ENCODE measurements at places on chromosomes 6 and 20.

DNA sequence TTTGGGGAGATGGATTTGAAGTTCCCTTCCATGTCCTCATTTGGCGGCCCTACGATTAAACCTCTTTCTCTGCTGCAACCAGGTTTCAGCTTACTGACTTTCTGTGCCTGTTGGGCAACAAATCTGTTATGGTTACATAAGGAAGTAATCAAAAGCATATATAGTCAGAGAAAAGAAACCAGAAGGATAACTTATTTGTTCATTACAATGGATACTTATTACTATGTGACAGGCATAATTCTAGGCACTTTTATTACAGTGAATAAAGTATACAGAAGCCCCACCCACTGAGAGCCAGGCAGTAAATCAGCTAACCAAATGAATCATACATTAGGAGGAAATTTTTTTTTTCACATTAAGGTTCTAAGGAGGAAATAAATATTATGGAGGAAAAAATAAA is 9.6 kb upstream of the TRIM31 start:
- DNase-seq: no peak

DNA sequence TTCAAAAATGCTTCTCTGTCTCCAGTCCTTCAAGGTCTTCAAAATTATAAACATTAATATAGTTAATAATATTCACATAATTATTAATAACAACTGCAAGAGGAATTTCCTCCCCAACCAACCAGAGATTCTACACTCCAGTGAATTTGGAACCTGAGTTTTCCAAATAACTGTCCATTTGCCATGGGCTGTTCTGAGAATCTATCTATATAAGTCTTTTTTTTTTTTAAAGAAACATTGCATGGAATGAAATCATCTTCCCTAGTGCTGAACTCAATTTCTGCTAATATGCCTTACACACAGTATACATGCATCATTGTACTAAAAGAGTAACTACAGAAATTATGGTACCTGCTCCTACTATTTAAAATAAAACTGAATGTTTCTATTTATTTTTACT is 113.9 kb downstream of the SLC22A3 start:
- DNase-seq: no peak

GRCh38 chr6:130969166-130969565 is 93.9 kb downstream of the EPB41L2 start:
- no peak for DNase-seq

DNA sequence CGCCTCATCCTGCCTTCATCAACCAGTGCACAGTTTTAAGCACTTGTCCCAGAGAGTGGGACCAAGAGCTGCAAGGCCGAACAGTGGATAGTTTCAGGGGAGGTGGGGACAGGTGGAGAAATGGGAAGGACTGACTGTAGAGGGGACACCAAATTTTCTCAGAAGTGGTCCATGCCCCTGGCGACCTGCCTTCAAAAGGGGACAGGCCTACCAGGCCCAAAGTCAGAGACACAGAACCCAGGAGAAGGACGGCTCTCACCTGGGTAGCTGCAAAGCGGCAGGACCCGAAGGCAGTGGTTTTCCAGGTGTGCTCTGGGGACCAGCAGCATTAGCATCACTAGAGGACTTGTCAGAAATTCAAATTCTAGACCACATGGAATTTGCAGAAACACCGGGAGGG is 5.8 kb downstream of the TFEB start:
- no peak for DNase-seq

DNA sequence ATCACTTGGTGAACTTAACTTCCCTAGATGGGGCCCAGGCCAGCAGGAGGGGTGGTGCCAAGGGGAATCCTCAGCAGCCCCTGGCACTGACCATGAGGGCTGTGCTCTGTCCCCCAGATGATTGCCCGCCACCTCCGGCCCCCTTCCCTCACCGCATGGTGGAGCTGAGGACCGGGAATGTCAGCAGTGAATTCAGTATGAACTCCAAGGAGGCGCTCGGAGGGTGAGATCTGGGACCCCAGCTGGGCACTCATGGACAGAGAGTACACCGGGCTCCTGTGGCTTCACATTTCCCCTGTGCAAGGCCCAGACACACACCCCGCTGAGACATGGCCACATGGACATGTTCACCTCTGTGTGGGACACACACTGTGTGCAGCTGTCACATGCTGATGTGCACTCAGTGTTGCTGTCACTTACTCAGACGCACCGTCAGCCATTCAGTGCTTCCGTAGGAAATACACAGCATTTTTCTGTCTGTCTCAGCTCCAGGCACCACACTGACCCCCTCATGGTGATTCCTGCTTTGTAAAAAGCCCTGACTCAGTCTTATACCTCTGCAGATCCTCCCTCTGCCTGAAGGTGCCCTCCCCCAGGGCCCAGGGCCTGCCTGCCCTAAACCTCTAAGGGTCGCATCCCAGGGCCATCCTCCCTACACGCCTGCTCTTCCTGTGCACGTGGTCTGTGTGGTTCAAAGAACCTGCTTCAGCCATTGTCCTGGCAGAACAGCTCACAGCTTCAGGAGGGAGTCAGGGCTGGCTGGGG is 4.4 kb downstream of the MYLK2 start:
- DNase-seq: no peak

- no peak for DNase-seq
These were observed 63.0 kb upstream of the CD2AP start for GRCh38 chr6:47414423-47415167.

GRCh38 chr6:95288251-95288650 is 289.1 kb upstream of the MANEA start:
- DNase-seq: no peak

DNA sequence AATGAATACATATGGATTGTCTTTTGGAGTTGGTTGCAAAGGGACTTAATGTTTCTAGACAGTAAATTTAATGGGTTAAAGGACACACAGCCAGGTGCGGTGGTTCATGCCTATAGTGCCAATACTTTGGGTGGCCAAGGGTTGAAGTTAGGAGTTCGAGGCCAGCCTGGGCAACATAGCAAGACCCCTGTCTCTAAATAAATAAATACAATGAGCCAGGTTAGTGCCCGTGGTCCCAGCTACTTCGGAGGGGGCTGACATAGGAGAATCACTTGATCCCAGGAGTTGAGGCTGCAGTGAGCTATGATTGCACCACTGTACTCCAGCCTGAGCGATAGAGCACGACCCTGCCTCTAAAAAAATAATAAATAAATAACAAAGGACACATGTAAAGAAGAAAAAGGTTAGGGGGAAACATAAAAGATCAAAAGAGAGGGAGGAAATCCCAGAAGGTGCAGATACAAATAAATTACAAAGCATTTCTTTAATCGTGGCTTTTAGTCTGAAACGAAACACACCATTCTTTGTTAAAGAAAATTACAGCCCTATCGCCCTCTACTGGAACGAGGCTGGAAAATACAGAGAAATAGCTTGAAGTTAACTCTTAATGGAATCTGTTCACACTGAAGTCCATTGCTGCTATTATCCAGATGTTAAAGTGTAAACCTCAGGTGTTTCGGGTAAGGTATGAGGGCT is 42.6 kb upstream of the SCML4 start:
- no peak for DNase-seq

GRCh38 chr6:26300828-26301227 is 64.2 kb upstream of the BTN3A2 start:
- DNase-seq: no peak
